ENCODE measurements at places on chromosomes 12 and 14. TPM values are rescaled to one million over a fixed set of nuclear protein-coding genes. Genes with fewer than 3 reads are reported as not detected.

DNA sequence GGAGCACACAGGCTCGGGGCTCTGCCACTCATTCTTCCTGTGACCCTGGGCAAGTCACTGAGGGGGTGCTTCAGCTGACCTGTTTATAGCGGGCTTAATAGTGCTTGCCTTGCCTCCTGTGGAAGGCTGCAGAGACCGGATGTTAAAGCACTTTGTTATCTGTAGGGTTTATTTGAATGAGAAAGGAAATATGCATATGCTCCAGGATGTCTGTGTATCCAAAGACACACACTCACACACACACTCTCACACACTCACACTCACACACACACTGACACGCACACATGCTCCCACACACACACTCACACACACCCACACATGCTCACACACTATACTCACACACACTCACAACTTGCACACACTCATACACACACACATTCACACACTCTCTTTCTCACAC is 56.1 kb upstream of the DDX11 start:
- no peak for DNase-seq

The KRT71 gene
- polyA plus RNA-seq: not detected

The KERA gene
- polyA plus RNA-seq: not detected

GRCh38 chr14:24351517-24351916 is 11.7 kb upstream of the RIPK3 start:
- DNase-seq: no peak

DNA sequence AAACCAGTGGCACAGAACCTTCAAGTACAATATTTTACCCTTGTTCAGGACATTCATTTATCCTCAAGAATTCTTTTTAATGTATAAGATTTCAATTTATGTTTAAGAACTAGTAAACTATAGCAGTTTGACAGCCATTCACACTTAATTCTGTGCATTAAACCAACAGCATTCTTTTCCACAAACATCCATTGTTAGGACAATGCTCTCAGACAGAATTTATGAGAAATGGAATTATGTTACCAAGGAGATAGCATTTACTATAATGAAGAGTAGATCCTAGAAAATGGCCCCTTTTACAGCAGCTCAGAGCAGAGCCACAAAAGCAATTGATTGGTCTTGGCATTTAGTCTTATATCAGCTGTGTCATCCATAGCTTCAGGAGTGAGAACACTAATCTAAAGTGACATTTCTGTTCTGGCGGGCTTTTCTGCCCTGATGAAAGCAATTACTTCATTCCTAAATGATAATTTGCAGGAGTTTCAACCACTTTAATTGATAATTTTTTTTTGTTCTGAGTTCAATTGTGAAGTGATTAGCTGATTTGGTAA is 268.9 kb downstream of the NPAS3 start:
- DNase-seq: no peak

The CLEC7A gene
- polyA plus RNA-seq: not detected

The CDCA4 gene
- 11.3 TPM for polyA plus RNA-seq

DNA sequence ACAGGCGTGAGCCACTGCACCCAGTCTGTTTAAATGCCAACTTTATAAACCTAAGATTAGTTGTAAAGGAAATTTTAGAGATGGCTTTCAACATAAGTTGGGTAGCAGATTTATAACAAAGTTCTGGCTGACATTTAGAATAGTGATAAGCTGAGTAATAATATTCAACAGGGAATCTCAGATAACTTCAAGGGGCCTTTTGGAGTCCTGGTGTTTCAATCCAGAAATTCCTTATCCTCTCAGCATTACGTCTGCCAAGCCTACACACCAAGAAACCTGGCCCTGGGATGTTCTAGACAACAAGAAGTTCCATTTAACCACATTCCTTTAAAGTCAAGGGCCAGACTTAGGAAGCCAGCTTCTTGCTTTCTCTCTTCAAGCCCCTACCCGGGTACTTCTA is 59.5 kb upstream of the DYRK2 start:
- no peak for DNase-seq

The SLC4A8 gene
- 0.52 TPM for polyA plus RNA-seq

The GLIPR1L2 gene
- 1.1 TPM for polyA plus RNA-seq

GRCh38 chr12:32535288-32535999 is 136.1 kb downstream of the FGD4 start:
- DNase-seq: no peak

The SLCO1B1 gene
- polyA plus RNA-seq: not detected

DNA sequence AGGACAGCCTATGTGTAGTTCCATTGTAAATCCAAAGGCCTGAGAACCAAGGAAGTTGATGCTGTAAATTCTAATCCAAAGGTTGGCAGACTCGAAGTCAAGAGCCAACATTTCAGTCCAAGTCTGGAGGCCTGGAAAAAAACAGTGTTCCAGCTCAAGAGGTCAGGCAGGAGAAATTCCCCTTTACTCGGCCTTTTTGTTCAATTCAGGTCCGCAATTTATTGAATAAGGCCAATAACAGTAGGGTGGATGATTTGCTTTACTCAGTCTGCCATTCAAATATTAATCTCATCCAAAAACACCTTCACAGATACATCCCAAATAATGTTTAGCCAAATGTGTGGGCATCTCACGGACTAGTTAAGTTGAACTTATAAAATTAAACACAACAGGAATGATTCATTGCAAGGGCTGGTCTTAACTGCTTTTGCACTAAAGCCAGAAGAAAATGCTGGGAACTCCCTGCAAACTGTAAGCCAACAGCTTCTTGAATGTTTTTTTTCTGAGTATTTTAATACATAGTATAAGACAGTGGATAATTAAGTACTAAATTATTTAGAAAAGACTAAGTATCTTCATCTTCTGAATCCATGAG is 197.4 kb upstream of the GARIN6 start:
- DNase-seq: no peak

DNA sequence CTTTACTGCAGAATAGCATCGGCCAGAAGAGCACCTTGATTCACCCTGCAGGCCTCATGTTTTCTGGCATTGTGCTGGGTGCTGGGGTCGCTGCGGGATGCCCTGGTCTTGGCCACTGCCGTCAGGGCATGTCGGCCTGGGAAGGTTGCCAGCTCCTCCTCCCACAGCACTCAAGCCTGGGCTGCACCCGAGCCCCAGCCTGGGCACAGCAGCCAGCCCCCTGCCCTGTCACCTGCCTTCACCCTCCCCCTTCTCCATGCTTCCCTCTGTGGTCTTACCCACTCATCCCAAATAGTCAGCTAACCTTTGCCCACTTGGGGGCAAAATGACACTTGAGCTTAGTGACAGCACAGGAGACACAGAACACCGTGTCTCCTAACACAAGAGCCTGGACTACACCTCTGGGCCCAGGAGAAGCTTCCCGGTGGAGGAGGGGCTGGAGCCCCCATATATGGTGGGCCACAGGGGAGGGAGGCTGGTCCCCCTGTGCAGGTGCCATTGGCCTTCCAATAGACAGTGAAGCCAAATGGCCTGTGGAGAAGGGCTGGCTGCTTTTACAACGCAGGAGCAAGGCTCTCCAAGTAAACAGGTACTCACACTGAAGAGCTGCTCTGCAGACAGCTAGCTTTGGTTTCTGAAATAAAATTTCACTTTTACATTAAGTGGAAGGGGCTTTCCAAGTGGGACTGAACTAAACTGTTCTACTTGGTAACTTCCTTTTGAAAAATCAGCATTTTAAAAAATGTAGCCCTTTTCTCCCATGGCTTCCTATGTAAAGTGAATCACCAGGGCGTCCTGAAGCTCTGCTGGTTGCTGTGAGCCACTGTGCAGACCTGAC is 51.2 kb upstream of the AMN start:
- DNase-seq: no peak

GRCh38 chr14:103408491-103409155 is 23.4 kb downstream of the MARK3 start:
- no peak for DNase-seq

The ETFBKMT gene
- 0.62 TPM for polyA plus RNA-seq

The HOXC12 gene
- polyA plus RNA-seq: not detected
